ENCODE measurements at places on chromosomes 12 and 14.
A peak's percentile ranks its signal among the peaks of the same experiment; 100 is the strongest.

DNA sequence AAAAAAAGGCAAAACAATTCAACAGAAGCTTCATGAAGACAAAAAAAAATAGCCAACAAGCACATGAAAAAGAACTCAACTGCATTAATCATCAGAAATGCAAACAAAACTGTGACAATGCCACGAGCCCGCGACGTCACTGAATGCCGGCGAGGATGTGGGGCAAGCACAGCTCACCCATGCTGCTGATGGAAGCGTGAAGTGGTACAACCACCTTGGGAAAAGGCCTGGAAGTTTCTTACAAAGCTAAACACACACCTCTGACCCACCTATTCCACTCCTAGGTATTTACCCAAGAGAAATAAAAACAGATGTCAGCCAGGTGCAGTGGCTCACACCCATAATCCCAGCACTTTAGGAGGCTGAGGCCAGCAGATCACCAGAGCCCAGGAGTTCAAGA, 10.5 kb downstream of the BTBD6 start:
- no peak for DNase-seq

GRCh38 chr12:104501115-104501514, 44.4 kb downstream of the CHST11 start:
- DNase-seq, result no peak

GRCh38 chr12:97452839-97453238, 9.8 kb upstream of the RMST start:
- DNase-seq, result no peak

DNA sequence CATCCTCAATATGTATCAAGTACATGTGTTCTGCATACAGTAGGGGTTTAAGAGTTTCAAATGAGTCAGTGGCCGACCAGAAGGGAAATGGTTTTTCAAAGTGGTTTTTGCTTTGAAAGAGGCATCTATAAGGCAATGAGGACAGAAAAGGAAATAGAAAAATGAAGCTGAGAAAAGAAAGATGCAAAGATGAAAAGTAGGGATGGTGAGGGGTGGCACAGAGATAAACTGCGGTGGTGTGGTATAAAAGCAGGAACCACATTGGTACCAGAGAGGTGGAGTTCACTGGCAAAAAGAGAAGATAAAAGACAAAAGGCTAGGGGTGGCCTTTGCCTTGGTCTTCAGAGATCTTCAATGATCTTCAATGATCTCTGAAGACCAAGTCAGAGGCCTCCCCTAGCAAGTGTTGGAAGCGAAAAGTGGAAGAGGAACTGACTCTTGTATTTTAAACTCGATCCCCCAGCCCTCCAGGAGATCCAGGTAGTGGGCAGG, 144.0 kb upstream of the KRR1 start:
- no peak for DNase-seq

DNA sequence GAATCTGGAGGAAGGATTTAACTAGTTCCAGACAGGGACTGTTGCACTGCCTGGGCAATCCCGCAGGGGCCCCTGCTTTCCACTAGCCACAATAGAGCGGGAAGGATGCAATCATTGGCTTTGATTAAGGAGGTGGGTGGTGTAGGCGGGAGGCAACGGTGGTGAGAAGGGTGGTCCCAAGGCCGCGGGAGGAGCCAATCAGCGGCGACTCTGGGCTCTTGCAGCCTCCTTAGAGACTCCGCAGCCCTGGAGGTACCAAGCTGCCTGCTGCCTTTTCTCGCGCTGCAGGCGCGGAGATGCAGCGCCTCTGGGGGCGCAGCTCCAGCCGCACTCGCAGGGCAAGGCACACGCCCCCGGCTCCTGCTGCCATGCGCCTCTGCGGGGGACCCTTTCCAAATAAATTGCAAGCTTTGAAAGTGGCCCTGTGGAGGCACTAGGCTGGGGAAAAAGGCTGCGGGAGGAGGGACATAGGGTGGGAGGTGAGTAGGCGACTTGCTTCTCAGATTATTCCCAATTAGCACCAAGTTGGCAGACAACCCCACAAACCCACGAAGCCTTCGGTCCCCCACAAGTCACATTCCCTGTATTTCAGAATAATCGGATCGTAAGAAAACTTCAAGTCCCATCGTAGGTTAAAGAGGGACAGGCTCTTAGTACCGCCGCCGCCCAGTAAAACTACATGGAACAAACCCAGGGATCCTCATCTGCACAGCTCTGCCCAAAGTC, 858 bp upstream of the KCNA1 start:
- DNase-seq, result no peak

DNA sequence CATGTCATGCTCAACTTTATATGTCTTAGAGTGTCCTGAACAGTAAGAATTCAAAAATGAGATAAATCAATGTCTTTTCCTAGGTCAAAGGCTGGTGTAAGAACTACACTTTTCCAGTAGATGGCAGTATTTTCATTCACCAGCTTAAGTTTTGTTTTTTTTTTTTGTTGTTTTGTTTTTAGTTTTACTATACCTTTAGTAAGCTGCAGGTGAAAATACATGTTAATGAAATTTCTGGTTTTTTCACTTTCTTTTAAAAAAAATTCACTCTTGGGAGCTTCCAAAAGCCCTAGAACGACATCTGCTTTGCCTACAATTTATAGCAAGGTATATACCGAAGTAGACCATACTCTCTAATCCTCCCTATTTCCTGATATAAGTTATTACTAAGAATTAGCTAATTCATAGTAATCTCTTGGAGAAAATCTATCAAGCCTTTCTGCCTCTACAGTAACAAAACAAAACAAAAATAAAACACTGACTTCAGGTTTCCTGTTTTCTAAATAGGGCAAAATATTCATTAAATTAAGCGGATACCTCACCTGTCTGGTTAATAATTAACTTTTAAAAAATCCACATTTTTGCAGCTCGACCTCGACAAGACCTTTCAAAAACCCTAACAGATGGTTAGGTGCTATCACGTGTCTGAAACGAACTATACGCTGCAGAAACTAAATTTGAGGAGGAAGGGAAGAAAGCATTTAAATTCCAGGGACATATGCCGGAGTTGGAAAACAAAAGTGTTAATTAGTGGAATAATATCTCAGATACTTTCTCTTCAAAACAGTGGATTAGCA, 2.7 kb upstream of the SAMD4A start:
- DNase-seq, result peak; percentile 29

All from left renal pelvis (tissue), 4 donors.